Activated CD4-positive, alpha-beta T cell treated with anti-CD3 and anti-CD28 coated beads, Interleukin-2, amount 50 U/mL, for 24 hours (primary cell): ENCODE measurements at places on chromosomes 5 and 9.

DNA sequence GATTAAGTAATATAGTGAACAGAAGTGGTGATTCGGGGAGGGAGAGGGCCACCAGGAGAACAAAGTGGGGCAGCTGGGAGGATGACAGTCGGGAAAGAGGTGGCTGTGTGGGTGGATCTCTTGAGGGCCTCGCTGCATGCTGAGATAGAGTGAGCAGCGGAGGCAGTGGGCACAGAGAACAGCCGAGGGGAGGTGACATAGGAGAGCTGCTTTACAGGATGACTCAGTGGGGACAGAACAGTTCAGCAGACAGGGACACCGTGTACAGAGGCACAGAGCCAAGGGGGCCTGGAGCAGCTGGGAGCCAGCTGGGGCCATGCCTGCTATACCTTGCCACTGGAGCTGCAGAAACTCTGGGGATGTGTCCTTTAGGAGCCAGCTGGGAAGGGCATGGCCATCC lies 273.9 kb downstream of the GADD45G start:
- DNase-seq: no peak

- DNase-seq: no peak
These were observed 23.1 kb downstream of the IRF1 start for GRCh38 chr5:132467287-132467984.

DNA sequence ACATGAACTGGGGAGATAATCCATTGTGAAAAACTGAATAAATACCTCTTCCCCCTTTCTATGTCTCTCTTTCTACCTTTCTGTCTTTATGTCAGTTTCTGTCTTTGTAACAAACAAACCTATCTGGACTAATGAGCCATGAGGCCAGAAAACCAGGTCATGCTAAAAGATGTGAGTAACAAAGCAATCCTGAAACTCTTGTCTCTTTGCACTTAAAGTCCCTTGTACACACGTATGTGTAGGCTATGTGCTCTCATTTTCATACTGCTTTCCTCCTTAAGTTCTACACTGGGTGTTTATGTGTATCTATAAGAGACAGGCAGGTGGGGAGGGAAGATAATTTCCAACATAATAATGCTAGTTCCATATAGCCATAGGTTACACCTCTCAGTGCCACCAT lies 123.8 kb upstream of the PTGER4 start:
- no peak for DNase-seq

GRCh38 chr5:14667770-14668169 lies 3.3 kb downstream of the OTULIN start:
- DNase-seq: no peak

DNA sequence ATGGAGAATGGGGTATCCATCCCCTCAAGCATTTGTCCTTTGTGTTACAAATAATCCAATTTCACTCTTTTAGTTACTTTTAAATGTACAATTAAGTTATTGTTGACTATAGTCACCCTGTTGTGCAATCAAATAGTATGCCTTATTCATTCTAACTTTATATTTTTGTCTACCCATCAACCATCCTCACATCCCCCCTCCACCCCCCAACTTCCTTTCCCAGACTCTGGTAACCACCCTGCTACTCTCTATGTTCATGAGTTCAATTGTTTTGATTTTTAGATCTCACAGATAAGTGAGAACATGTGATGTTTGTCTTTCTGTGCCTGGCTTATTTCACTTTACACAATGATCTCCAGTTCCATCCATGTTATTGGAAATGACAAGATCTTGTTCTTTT lies 15.4 kb upstream of the RANBP17 start:
- DNase-seq: no peak

GRCh38 chr9:129012343-129012742 lies 15.8 kb downstream of the SH3GLB2 start:
- no peak for DNase-seq
